MV-4-11 (cell line): ENCODE measurements at places on chromosomes 5 and 9.
A peak's percentile ranks its signal among the peaks of the same experiment; 100 is the strongest.

GRCh38 chr5:172823840-172824362 is 10.2 kb upstream of the ERGIC1 start:
- DNase-seq = no peak

- DNase-seq = no peak
Observed at GRCh38 chr5:74394916-74395880, 245.3 kb downstream of the ENC1 start.

DNA sequence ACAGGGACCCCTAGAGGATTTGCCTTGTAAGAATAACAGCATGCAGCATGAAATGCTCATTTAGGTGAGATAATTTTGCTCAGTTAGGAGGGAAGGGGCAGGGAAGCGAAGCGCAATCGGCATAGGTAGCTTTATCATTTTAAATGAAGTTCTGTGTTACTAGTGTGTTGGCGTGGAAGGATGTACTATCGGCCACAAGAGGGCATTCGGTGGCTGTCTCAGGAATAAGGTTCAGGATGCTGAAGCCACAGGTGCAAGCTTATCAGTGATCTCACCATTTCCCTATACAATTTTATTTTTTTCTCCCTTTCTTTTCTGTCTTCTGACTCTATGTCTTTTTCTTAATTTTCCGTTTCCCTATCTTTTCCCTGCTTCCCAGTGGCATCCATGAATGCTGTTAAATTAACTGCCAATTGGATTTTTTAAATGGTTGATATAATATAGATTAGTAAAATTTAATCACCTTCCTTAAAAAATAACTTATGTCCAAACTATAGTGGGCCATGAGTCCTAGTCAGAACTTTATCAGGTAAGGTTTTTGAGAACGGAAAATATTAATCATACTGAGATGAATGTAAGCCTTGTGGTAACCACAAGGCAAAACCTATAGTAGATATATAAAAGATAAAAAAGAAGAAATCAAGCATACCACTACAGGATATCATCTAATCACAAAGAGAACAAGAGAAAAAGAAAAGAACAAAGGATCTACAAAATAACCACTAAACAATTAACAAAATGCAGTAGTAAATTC is 1.2 kb upstream of the INSL6 start:
- peak; percentile 19 for DNase-seq

- no peak for DNase-seq
Observed at GRCh38 chr5:54415147-54415546, 40.4 kb upstream of the HSPB3 start.

- no peak for DNase-seq
Observed at GRCh38 chr5:172861461-172861860, 27.4 kb downstream of the ERGIC1 start.

GRCh38 chr9:92381775-92382174 is 22.6 kb downstream of the OGN start:
- no peak for DNase-seq

- no peak for DNase-seq
Observed at GRCh38 chr5:33696411-33696810, 195.4 kb downstream of the ADAMTS12 start.

DNA sequence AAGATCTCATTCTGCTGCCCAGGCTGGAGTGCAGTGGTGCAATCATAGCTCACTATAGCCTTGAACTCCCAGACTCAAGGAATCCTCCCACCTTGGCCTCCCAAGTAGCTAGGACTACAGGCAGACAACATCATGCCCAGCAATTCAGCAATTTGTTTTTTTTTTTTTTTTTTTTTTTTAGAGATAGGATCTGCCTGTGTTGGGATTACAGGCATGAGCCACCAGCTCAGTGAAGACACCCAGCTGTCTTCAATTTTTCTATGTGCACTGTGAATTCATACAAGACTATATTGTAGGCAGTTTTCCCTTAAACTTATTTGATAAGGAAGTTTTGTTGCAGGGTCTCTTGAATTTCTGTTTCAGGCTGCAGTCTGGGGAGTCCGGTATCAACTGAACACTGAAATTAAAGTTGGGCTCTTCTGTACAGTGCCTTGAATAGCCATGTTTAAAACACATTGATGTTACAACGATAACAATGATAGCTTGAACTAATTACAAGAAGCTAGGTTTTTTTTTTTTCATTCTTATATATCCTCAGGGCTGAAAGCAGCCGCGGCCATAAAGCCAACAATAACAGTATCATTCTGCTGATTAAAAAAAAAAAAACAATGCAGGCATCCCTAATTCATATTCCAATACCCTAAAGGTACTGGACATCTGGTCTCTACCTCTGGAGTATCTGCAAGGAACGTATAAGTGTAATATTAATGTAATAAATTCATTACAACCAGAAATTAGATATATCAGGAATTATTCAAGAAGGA is 63.5 kb downstream of the MPDZ start:
- no peak for DNase-seq

DNA sequence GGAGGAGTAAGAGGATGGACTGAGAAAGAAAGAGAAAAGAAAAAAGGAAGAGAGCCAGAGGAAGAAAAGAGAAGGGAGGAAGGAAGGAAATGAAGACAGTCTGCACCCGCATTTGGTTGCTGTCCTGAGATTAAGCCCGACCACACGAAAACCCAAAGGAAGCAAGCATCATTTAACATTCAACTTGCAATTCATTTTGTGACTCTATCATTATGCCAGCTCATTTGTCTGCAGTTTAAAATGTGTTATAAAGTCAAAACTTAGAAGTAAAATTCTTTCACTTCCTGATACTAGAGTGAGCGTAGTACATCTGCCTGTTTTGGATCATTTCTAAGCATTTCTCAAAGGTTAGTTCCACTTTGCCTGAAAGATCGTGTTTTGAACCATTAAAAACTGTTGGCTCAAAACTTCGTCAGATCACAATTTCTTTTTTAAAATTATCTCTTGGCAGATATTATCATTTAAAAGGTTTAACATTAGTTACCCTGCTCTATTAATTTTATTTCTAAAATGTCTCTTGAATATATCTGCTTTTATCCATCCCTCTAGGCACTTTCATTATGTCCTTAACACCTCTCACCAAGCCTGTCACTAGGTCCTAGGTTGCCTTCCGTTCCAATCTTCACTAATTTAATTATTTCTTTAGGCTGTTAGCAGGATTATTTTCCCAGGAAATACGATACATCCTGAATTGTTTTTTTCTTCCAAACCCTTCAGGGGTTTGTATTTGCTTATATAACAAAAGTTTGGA is 240.9 kb downstream of the TLE4 start:
- peak; percentile 93 for DNase-seq
